ENCODE measurements at places on chromosomes 6 and 20.

- DNase-seq = no peak
Observed at GRCh38 chr6:106192824-106193223, 106.7 kb downstream of the PRDM1 start.

DNA sequence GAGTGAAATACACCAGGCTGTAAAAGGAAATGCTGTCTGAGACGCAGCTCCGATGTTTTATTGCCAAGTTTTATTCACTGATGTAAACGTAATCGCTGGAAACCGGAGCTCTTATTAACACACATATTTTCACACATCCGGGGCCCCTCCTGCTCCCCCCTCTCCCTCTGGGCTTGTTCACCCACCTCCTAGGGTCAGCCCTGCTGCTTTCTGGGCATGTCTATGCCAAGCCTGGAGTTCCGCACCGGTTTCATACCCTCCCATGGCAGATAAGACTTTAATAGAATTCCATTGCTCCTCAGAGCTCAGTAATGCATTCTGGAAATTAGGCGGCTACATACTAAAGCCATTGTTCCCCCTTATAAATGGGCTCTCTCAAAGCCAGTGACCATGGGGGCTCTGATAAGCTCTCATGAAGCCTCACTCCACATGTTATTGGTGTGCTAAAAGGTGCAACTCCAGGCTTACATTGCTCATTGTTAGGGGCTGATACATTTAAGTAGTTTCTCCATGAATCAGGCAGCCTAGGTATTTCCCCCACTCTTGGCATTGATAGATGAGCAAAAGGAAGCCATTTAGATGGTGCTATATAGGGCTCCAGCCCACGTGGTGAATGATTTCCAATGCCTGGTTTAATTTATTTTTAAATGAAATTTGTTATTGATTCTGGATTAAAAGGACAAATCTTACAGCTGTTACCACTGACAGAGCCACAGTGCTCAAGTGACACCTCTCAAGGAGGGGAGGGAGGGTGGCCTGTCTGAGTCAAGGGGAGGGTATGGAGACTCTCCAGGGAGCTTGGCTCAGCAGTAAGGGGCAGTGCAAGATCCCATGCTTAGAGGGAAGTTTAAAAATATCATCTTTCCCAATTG is 4.5 kb upstream of the VSTM2L start:
- no peak for DNase-seq

DNA sequence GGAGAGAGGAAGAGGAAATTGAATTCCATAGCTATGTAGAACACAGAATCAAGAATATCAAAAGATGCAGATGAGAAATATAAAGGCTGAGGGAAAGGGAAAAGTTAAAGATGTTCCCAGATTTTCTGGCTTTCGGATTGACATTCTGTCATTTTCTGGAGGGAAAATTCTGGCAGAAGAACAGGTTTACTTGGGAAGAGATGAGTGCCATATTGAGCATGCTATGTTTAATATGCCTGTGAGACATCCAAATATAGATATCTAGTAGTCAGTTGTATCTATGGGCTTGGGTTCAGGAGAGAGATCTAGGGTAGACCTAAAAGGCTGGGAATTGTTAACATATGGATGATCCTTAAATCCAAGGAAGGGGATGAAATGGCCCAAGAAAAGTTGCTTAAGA is 181.9 kb upstream of the ARG1 start:
- DNase-seq = no peak

- DNase-seq = no peak
Observed at GRCh38 chr6:112232845-112233256, 21.5 kb downstream of the LAMA4 start.

DNA sequence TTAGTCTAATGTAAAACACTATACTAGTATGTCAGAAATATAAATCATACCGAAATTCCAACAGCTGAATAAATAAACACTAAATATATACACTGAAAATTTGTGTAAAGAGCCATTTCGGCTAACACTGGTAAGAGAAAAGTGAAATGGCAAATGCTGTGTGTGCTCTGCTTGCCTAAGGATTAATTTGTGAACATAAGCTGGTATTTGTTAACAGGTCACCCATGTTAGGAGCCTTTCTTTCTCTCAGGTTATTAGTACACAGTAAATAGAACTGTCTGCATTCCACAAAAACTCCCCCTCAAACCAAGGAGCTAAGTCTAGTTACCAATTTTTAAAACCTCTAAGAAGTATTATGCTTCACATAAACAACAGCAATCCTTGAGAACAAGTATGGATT is 27.0 kb downstream of the ELOVL5 start:
- DNase-seq = no peak

DNA sequence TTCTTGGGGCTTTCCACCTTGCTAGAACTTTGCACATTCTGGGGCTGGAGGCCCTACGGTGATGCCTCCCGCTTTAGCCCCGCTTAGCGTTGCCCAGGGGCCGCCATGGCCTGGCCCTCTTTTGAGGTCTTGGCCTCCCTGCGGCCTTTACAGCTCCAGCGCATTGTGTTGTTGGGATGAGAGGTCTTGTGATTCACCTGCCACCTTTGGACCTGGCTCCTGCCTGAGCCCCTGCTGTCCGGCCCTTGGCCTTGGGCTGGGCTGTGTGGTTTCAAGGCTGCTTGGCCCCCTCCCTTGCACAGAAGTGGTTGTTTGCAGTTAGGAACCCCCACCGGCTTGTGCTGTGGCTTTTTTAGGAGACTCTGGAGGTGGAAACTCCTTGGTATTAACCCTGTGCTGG is 61.0 kb upstream of the CDH4 start:
- no peak for DNase-seq

- no peak for DNase-seq
Observed at GRCh38 chr6:125943528-125944433, 12.8 kb upstream of the HINT3 start.

DNA sequence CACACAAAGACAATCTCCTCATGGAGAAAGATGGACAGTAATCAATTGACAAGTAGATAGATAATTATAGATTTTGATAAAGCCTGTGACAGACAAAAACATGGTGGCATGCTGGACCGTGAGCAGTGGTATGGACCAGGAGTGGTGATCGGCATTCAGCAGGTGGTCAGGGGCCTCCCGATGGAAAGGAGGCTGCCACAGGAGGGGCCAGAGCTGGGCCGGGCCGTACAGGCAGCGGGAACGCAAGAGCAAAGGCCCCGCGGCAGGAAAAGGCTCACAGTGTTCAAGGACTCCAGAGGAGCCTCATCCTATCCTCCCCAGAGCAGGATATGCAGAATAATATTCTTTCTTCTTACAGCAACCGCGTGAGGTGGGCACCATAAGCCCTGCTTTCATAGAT is 123.7 kb downstream of the EYA2 start:
- DNase-seq = no peak

GRCh38 chr6:4134841-4135664 is at the start of gene ECI2:
ECI2 (minus strand) TSS chr6:4135575; CDS start chr6:4135560, 15 bp downstream.
- peak; percentile 57 for DNase-seq

- no peak for DNase-seq
Observed at GRCh38 chr6:163351013-163351412, 63.5 kb upstream of the QKI start.

DNA sequence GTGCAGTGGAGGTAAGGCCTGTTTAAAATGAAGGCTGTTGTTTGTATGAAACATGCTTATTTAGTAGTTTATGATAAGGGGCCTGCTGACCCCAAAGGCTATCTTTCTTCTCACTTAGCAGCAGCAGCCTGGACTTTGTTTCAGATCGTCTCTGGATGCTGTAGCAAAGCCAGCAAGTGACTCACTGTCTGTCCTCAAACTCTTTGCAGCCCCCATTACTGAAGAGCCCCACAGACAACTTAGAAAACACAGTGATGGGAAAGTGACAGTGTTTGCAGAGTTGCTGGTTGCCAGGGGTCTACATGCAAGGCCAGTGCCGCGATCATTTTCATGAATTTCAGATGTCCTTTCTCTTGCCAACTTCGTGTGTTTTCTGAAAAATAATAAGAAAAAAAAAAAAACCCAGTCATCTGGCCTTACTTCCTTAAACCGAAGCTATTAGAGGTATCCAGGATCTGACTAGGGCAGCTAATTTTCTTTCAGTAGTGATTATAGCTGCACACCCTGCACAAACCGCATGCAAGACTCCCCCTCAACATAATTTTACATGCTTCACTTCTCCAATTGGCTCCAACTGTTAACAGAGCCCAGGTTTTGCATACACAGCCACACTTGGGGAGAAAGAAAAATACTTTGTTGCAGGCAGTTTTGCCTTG is 11.6 kb upstream of the F13A1 start:
- DNase-seq = no peak

DNA sequence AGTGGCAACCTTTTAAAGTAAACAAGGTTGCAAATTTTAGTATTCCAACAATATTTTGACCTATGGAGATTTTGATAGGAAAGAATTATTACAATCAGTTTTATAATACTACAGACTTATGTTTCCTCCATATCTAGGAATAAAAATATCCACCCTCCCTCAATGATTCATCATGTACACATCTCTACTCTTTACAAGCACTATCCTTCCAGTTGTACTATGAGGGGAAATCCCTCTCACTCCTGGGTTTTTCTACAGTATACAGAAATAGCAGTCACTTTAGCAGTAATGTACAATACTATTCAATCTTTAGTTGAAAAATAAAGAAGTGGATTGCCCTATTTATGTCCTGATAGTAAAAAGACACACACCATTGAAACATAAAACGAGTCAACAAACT is 46.3 kb upstream of the SCML4 start:
- no peak for DNase-seq

GRCh38 chr6:95577304-95578105 is at the start of gene MANEA:
MANEA (plus strand) TSS chr6:95577535; CDS start chr6:95586440, 8,905 bp downstream.
- DNase-seq = peak; percentile 76

DNA sequence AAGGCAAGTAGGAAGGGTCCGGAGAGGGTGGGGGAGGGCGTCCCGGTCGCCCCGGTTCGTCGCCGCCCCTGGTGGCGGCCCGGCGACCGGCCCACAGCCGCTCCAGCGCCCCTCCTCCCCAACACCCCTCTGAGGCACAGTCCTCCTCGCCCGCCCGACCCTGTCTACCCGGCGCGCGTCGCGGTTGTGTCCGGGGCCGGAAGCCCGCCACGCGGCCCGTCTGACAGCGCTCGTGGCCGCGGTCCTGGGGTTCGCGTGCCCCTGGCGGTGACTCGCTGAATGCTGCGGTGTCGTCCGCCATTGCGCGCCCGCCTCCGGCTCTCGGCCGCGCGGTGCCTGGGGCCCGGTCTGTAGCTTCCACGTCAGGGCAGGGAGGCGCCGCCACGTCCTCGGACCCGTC is 335.3 kb upstream of the DEFB115 start:
- DNase-seq = no peak

DNA sequence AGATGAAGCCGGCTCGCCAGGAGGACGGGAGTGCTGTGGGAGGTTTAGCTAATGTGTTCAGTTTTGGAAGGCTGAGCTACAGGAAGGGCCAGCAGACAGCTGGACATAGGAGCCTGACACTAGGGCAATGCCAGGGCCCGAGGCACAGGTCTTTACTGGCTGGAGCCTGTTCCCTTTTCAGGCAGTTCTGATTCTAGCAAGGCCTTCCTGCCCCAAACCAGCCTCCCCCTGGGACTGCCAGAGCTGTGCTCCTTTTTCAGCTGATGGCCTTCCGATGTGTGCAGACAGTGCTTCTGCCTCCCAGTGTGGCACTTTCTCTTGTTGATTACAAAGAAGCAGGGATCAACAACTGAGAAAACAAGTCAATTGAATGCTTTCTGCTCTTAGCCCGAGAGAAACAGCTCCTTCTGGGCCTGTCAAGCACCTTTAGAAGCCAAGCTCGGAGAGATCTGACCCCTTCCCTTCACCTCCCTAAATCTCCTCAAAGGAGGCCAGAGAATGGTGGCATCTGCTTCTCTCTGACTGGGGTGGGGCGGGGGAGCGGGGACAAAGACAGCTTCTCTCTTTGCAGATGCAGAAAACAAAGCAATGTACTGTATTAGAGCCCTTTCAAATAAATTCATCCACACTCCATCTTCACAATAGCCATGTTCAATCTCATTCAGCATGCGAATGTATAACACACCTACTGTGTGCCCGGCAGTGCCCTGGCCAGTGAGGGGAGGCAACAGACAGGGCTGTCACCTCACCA is 63.2 kb downstream of the RAB44 start:
- no peak for DNase-seq

- no peak for DNase-seq
Observed at GRCh38 chr20:37552415-37552814, 24.7 kb upstream of the BLCAP start.

DNA sequence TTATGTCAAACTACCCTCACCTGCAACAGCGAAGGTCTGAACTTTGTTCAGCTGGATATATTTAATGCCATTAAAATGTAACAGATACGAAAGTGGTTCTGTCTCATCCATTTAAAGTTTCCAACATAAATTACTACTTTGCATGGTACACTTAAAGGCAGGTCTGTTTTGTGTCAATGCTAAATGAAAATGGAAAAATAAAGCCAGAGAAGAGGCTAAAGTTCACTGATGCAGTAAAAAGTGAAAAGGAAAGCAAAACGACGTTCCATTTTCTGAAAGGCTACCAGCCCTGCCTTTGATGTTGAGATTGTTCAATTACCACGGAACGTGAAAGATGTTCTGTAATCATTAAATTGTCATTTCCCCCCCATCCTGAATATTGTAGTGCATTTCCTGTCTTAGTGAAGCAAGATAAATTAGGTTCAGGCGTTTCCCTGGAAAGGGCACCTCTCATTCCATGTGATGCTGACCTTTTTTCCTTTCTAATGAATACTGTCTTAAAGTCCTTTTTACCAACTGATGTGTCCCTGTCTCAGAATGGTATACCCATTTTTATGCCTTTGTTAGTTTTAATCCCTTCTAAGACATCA is 334.7 kb upstream of the JAG1 start:
- DNase-seq = no peak

DNA sequence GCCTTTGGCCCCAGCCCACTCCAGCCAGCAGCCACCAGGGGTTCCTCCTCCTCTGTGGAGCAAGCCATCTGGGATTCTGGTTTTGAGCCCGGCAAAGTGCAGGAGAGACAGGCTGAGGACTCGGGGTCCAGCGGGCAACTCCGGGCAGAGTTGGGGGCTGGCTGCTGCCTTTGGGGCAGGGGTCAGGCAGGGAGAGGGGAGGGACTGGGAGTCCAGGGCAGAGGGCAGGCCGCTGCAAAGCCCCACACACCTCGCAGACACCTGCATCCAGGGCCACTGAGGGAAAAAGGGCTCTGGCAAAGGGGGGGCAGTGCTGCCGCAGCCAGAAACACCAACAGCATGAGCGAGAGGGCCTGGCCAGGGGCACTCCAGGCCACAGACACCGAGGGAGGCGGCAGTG is 8.8 kb downstream of the BIRC7 start:
- DNase-seq = no peak

DNA sequence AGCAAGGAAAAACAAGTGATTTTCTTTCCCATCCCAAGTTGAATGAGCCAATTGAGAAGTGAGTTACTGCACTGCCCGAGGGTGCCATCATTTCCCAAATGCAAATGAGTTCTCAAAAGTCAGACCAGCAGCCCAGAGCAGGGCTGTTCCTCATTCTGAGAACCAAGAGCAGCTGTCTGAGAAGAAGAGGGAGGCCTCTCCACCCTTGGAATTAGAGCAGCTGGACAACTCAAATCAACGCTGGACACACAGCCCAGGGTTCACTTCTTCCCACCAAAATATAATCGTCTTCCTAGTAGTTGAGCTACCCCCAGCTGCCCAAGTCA is 4.6 kb upstream of the PREX1 start:
- DNase-seq = no peak

- DNase-seq = peak; percentile 3
Observed at GRCh38 chr20:64161356-64162238, 2.7 kb upstream of the MYT1 start.
